Activated naive CD4-positive, alpha-beta T cell treated with Interleukin-2 at 50 U/mL for 16 hours (primary cell): ENCODE measurements at places on chromosomes 7 and 10.

- DNase-seq = no peak
Measured at GRCh38 chr10:65090991-65091390, 1569.8 kb downstream of the REEP3 start.

DNA sequence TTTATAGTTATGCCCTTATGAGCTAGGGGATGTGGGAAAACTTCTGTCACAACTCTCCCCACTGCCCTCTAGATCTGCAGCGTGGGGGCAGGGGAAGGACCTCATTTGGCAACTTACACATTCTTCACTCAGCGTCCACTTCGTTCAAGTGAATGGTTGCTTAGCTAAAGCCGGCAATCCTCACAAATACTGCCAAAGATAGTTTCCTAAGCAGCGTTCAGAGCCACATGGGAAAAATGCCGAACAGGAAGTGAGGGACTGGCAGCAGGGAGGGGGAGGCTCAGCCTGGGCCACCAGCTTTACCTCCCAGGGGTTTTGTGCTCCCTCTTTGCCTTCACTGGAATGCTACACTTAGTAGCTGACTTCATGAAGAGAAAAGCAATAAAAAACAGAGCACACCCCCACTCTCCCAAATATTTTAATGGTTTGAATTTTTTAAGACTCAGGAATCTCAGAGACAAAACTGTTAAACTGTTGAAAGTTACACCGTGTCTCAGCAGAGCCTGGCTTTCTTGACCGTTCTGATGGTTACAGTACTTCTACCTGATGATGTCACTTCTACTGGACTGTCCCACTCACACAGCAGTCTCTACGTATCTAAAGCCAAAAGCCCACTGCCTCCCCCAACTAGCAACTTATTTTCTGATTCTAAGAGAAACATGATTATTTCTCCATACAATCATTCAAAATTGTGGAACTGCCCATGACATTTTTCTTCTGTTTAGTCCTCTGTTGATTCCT lies 10.4 kb downstream of the GRM3 start:
- DNase-seq = no peak

GRCh38 chr7:21767300-21767900 lies 178.3 kb downstream of the CDCA7L start:
- no peak for DNase-seq

GRCh38 chr10:123151737-123152135 lies 2.5 kb upstream of the BUB3 start:
- DNase-seq = no peak

DNA sequence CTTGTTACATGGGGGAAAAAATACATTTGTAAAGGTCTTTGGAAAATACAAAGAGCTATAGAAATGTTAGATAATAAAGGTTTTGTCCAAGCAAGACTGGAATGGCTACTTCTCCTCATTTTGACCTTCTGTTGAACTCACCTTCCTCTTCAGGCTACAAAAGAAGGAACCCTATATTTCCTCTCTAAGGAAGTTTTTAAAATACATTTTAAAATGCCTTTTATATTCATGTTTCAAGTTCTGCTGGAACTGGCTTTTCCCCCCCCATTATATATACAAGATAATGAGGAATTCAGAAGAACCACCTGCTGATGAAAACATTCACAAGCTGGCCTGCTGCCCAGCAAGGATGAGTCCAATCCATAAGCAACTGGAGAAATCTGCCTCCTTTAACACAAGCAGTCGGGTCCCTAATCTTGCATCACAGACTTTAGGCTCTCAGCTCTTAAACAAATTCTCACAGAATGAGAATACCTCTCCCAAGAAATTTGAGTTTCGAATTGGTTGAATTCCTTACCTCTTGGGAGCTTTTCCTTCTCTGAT lies 44.6 kb downstream of the MTERF1 start:
- DNase-seq = no peak

GRCh38 chr7:45028138-45028919 lies 28.3 kb downstream of the CCM2 start:
- DNase-seq = no peak

DNA sequence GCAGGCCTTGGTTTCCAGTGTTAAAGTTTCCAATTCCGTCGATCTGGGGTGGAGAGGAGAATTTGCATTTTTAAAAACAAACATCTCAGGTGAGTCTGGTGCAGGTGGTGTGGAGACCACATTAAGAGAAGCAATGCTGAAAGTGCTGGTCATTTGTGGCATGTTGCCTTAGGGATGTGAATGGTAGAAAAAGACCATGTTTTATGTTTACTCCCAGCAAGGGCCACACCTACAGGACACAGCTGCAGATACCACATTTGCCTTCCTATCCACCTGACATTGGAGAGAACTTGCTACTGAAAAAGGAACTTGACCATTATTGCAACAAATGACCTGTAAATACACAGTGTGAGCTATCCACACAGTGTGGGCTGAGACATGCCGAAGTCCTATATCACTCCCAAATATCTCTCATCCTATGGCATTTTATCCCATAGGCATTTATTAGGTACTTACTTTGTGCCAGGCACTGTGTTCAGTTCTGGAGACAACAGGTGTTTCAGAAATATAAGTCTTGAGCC lies 183.1 kb downstream of the NRP1 start:
- no peak for DNase-seq

GRCh38 chr10:88156341-88156740 lies 292.9 kb downstream of the PTEN start:
- DNase-seq = no peak

DNA sequence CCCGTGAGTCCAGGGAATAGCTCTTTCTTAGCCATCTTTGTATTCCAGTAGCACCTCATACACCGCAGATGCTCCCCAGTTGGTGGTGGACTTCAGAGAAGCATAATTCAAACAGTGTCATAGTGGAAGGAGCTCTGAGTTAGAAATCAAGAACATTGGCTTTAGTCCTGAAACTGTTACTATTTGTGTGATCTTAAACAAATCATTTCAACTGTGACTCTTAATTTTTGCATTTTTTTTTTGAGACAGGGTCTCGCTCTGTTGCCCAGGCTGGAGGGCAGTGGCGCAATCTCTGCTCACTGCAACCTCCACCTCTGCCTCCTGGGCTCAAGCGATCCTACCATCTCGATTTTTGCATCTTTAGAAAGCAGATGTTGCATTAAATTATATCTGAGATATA lies 1.8 kb downstream of the BPGM start:
- DNase-seq = no peak

- DNase-seq = no peak
Measured at GRCh38 chr10:91210435-91210834, 10.0 kb upstream of the PCGF5 start.

GRCh38 chr10:69899727-69900595 lies 98.3 kb downstream of the COL13A1 start:
- DNase-seq = no peak

DNA sequence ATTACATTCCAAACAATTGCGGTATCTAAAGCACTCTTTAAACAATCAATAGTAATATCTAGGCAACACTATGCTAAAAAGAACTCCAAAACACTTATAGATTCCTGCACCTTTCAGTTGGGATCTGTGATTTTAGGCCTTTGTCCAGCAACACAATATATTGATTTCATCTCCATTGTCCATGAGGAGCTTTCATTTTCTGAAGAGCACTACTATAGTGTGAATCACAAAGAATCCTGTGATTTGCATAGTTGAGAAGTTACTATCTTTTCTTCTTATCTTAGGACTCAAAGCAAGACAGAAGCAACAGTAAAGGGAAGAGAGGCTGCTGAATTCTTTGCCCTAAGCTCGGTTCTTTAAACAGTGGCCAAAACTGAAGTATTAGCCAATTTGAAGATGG lies 846.8 kb downstream of the IPMK start:
- no peak for DNase-seq

DNA sequence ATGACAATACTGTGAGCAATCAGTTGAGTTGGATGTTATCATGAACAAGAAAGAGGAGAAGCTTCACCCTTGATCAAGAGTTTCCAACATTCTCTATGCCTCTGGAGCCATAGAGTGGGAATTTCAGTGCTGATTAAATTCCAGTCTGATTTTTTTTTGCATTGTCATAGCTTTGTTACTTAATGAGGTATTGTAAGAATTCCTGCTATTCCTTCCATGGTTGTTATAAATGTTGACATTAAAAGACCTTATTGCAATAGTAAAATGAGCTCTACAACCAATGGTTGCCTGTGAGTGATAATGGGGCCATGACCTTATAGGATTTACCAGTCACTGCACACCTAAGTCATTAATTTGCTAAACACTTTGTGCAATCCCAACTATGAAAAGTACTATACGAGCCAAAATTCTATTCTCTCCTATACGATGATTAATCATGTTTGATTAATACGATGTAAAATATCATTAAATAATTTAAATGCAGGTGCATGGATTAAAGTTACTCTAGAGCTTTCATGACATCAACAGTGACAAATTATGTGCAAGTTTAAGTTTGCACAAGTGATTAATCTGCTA lies 353.2 kb upstream of the KLF6 start:
- no peak for DNase-seq

- DNase-seq = no peak
Measured at GRCh38 chr10:121063744-121064143, 212.6 kb downstream of the WDR11 start.

GRCh38 chr7:84914598-84914997 lies 272.3 kb downstream of the SEMA3D start:
- no peak for DNase-seq

DNA sequence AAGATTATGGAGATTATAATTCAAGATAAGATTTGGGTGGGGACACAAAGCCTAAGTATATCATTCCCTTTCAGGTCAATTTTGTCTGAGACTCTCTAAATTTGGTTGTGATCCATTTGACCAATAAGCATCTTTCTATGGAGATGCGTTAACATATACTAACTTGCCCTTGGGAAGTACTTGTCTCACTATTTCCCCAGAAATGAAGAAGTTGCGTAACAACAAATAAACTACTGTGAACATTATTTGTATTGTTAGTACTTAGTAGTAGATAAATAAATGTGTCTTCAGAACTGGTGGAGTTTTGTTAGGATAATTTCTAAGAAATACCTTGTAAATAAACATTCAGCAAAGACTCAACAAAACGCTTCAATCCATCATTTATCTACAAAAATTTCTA lies 127.3 kb upstream of the LYZL2 start:
- no peak for DNase-seq

GRCh38 chr10:18005781-18006456 lies 54.2 kb downstream of the SLC39A12 start:
- DNase-seq = no peak

GRCh38 chr10:20858292-20859124 lies 38.6 kb downstream of the NEBL start:
- DNase-seq = no peak

- DNase-seq = no peak
Measured at GRCh38 chr10:125711110-125711750, 8.3 kb upstream of the EDRF1 start.

DNA sequence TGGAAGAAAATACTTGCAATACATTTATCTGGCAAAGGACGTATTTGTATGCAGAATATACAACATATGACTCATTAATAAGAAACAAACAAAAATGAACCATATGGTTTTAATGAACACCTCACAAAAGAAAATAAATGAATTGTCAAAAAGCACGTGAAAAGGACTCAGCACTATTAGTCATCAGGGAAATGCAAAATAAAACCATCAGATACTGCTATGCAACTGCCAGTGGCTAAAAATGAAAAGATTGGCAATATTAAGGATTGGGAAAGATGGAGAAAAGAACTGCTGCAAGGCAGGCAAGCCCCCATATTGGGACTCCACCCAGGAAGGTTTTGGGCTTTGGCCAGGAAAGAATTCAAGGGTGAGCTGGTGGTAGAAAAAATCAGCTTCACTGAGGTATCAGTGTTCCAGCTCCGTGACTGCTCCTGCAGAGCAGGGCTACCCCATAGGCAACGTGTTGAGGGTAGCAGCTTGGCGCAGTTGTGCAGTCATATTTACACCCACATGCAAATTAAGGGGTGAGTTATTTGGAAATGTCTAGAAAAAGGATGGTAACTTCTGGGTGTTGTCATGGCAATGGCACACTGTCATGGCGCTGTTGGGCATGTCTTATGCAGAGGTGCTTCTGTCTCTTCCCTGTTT lies 72.7 kb downstream of the CUBN start:
- DNase-seq = no peak
